ENCODE measurements at places on chromosomes 7 and 10.
A peak's percentile ranks its signal among the peaks of the same experiment; 100 is the strongest.

- no peak for DNase-seq
These were observed 6.3 kb downstream of the POLR2J start for GRCh38 chr7:102472126-102473041.

GRCh38 chr10:99777918-99778714 lies 4.3 kb upstream of the ABCC2 start:
- no peak for DNase-seq

DNA sequence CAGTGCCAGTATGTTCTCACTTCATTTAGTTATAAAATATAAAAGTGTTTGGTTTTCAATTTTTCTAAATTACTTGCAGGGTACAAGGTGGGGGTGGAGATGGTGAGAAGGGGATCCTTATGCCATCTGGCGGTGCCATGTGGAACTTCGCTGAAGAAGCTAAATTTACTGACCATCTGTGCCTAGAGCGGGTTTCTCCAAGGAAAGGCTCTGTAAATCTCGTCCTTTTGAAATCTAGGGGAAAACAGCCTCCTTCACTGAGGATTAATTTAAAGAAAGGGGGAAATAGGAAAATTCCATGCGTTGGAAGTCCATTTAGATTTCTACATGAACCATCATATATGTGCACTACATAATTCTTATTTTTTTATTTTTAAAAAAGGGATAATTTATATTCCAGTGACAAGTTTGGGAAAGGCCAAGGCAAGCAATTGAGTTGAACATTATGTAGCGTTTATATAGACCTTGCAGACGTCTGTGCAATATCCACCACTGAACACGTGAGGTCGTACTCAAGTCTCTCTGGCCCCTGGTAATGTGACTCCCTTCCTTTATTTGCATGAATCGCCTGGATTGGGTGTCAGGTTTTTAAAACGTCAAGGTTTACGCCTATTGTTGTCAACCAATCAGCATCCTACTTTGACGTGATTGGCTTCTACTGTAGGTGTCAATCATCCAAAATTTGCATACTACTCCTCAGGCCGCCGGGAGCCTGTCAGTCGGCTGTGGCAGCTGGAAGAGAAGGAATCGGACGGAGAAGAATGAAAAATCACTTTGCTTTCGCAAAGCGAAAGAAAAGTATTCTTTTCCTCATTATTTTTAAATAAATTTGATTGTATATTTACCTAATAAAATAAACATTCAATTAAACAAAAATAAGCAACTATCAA lies 297.1 kb upstream of the NFE2L3 start:
- peak; percentile 81 for DNase-seq

DNA sequence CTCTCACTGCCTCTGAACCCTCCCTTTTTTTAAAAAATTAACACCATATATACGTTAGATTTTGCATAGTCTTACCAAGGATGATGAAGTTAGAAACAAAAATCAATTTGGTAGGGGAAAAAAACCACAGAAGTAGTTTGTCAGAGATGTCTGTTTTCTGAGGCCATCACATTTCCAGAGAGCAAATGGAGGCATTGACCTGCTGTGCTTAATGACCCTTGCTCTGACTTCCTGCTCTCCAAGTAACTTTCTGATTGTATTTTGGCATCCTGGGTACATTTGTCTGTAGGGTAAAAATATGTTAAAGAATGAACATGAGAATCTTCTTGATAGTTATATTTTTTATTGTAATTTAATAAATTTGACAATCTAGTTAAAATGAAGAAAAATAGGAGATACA lies 140.2 kb downstream of the LCOR start:
- DNase-seq = no peak

DNA sequence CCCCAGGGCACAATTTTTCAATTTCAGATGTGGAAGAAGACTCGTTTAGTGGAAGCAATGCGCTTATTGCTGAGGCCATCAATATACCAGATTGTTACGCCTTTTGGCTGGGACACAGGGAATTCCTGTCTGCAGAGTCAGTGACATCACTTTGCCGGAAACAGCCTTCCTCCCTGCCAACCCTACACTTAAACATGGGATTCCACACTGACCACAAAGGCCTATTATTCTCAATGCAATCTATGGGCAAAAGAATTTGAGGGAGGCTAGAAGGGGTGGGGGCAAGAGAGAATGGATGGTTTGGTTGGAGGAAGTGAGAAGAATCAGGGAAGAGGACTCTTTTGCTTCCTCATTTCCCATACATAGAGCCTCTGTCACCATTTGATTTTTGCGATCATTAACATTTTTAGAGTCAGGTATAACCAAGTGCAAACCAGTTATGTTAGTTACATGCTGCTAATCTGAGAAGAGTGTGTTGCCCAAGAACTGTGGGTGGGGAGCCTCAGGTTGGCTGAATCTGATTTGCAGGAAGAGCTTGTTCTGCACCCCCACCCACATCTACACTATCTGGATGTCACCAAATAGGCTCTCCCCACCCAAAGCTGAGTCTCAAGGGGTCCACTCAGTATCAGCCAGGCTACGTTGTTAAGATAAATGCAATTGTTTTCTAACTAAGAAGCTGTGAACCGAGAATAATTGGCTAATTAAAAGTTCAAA lies 58.2 kb downstream of the ENTPD1 start:
- no peak for DNase-seq
